Small intestine (tissue), 16 donors: ENCODE measurements at places on chromosomes 1 and 21.

DNA sequence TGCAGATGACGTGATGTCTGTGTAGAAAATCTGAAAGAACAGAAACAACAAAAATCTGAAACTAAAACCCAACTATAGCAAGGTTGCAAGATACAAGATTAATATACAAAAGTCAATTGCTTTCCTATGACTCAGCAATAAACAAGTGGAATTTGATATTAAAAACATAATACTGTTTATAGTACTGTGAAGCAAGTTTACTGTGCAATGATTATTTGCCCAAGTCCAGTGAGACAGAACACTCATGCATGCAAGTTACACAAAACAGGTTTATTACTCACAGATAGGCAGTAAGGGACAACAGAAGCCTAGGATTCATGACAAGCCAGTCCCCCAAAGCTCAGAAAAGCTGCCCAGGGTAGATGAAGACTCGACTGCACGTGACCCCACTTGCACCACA, 62.4 kb upstream of the RAB4A start:
- H3K36me3 ChIP-seq, result no peaks in the 10 kb centered on the region
- H3K27me3 ChIP-seq, result no peaks in the 10 kb centered on the region
- H3K4me1 ChIP-seq, result no peaks in the 10 kb centered on the region
- no peak overlapping the region for H3K27ac ChIP-seq

GRCh38 chr1:54396261-54396933, 9.8 kb downstream of the SSBP3 start:
- no peaks in the 10 kb centered on the region for H3K27me3 ChIP-seq
- no peak overlapping the region for H3K4me3 ChIP-seq
- peaks cover 18% of the 10 kb centered on the region for H3K36me3 ChIP-seq
- H3K27ac ChIP-seq, result no peak overlapping the region
- no peak for DNase-seq

GRCh38 chr1:54398963-54399528, 7.1 kb downstream of the SSBP3 start:
- H3K27me3 ChIP-seq, result no peaks in the 10 kb centered on the region
- no peak overlapping the region for H3K27ac ChIP-seq
- DNase-seq, result no peak
- H3K4me3 ChIP-seq, result no peak overlapping the region
- peaks cover 27% of the 10 kb centered on the region for H3K4me1 ChIP-seq

DNA sequence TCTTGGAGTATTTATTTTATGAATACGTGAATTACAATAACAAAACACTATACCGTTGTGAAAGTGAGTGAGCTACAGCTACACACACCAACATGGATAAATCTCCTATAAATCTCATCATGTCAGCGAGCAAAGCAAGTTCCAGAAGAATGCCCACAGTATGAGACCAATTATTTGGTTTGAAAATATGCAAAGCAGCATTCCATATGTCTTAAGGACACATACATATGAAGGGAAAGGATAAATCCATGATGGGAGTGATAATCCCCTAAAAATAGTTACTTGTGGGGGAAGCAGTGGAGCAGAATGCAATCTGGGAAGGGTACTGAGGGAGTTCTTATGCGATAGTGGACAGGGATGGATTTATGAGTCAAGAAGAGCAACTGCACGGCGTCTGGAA, 261.3 kb downstream of the DISC1 start:
- DNase-seq, result no peak
- no peak overlapping the region for H3K4me3 ChIP-seq
- no peaks in the 10 kb centered on the region for H3K36me3 ChIP-seq
- no peak overlapping the region for H3K27ac ChIP-seq
- no peaks in the 10 kb centered on the region for H3K27me3 ChIP-seq
- no peaks in the 10 kb centered on the region for H3K4me1 ChIP-seq

GRCh38 chr1:166383635-166384346, 217.0 kb upstream of the FAM78B start:
- no peak overlapping the region for H3K27ac ChIP-seq
- no peak overlapping the region for H3K4me3 ChIP-seq
- H3K36me3 ChIP-seq, result no peaks in the 10 kb centered on the region
- DNase-seq, result no peak
- H3K27me3 ChIP-seq, result no peaks in the 10 kb centered on the region
- no peaks in the 10 kb centered on the region for H3K4me1 ChIP-seq

DNA sequence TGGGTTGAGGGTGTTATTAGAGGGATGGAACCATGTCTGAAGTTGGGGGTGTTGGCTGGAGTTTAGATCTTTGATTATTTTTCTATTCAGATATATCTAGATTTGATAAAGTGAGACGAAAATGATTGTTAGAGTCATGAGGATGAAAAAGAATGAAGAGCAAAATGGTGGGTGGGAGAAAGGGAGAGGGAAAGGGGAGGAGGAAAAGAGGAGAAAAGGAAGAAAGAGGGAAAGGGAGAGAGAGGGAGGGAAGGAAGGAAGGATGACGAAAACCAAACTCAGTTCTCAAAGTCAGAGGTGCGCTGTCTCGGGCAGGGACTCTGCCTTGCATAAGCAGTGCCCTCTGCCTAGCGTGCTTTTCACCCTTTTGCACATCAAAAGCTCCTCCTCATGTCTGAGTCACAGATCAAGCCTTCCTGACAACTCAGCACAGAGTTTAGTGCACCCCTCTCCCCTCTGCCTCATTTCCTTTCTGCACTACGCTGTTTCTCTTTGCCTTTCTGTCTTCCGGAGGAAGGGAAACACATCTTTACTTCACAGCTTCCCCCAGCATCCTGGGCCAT, 225.8 kb upstream of the PROX1 start:
- H3K36me3 ChIP-seq, result no peaks in the 10 kb centered on the region
- no peaks in the 10 kb centered on the region for H3K27me3 ChIP-seq
- H3K4me3 ChIP-seq, result no peak overlapping the region
- no peak for DNase-seq
- peaks cover 5% of the 10 kb centered on the region for H3K4me1 ChIP-seq

DNA sequence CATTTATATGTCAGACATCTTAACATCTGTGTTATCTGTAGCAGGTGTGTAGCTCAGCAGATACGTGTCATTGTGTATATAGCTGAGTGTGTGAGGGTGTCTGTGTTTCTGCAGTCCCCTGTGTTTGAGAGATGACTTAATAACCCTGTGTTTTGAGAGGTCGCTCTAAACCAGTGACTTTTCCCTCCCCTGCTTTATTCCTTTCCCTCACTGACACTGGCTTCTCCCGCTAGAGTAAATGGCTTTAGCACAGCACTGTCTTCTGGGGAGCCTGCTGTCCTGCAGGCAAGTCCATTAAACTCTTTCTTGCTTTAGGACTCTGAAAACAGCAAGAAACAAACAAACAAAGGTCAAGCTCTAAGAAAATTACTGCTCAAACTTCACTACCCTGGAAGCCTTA, 53.0 kb downstream of the VANGL1 start:
- H3K27me3 ChIP-seq, result no peaks in the 10 kb centered on the region
- no peak overlapping the region for H3K27ac ChIP-seq
- H3K4me3 ChIP-seq, result no peak overlapping the region
- no peak for DNase-seq

- H3K27me3 ChIP-seq, result no peaks in the 10 kb centered on the region
- no peak overlapping the region for H3K27ac ChIP-seq
- no peak for DNase-seq
- no peaks in the 10 kb centered on the region for H3K36me3 ChIP-seq
- no peak overlapping the region for H3K4me3 ChIP-seq
- no peaks in the 10 kb centered on the region for H3K4me1 ChIP-seq
These were observed 83.0 kb downstream of the NTPCR start for GRCh38 chr1:233033361-233033760.

- H3K36me3 ChIP-seq, result no peaks in the 10 kb centered on the region
- H3K4me1 ChIP-seq, result no peaks in the 10 kb centered on the region
- H3K4me3 ChIP-seq, result no peak overlapping the region
- no peak overlapping the region for H3K27ac ChIP-seq
- no peak for DNase-seq
These were observed 141.0 kb upstream of the HP1BP3 start for GRCh38 chr1:20928146-20928545.

- H3K4me1 ChIP-seq, result peaks cover 10% of the 10 kb centered on the region
- peaks cover 3% of the 10 kb centered on the region for H3K36me3 ChIP-seq
- peak; percentile 84 for DNase-seq
These were observed 529 bp upstream of the PRMT2 start for GRCh38 chr21:46634966-46635323.

DNA sequence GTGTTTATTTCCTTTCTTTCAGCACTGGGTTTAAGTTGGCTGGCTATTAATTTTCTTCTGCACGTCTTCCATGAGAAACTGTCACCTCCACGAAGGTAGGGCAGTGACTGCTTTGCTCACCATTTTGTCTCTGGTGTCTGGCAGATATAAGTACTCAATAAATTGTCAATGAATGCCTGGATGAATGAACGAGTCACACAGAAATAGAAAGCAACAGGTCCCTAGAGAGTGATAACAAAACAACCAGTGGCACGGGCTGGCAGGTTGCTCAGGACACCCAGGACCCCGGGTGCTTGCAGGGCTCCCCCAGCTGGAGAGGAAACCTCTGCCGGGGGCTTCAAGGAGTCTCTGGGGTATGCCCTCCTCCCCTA, 3.2 kb upstream of the MYOC start:
- no peaks in the 10 kb centered on the region for H3K36me3 ChIP-seq
- H3K4me3 ChIP-seq, result no peak overlapping the region
- H3K27me3 ChIP-seq, result no peaks in the 10 kb centered on the region
- no peak for DNase-seq
- no peaks in the 10 kb centered on the region for H3K4me1 ChIP-seq
- H3K27ac ChIP-seq, result peak overlapping the region; percentile 57

DNA sequence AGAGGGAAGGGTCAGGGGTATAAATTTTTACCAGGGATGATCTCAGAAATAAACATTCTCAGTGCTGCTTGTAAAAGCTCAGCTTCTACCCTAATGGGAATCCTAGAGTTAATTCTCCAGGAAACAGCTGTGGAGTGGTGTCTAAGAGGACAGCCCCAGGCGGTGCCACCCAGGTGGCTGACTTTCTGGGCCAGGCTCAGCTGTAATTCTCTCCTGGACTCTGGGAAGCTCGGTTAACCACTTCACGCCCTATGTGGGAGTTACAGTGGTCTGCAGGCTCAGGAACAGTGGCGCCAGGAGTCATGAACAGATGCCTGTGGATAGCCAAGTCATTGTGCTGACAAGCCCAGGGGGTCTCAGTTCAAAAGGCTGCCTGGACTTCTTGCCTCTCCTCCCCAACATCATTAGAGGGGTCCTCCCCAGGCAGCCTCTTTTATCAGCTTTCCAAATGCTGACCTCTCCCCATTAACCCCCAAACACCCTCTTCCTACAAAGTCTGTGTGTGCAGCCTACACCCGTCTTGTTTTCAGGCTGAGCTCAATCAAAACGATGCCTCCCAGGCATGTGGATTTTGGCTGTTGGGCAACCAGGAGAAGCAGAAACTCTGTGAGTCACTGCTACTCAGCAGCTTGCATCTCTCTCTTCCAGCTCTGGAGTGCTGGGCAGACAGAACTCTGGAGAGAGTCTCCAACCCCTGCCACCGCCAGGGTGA, 1.2 kb downstream of the HHIPL2 start:
- H3K27me3 ChIP-seq, result peaks cover 6% of the 10 kb centered on the region
- DNase-seq, result no peak
- H3K4me3 ChIP-seq, result no peak overlapping the region
- no peak overlapping the region for H3K27ac ChIP-seq
- H3K36me3 ChIP-seq, result no peaks in the 10 kb centered on the region

DNA sequence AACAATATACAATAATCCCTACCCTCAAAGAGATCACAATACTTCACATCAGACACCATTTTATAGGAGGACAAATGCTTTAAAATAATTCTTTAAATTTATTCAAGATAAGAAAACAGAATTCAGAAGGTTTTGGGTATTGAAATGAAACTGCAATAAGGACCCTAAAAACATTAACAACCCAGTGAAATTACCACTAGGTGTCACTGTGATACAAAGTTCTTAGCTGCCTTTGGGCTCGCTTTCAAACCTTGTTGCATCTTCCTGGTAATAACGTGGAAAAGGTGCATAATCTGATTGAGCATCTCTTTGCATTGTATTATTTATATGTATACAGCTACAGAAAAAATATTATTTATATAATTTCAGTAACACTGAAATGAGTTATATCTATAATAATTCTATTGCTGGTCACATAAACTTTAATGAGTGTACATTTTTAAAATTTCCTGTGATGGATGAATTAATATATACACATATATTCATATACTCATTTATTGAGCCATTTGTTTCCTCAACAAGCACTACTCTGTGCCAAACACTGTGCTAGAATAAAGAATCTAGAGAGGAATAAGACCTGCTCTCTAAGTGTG, 185.2 kb downstream of the FAF1 start:
- no peak overlapping the region for H3K4me3 ChIP-seq
- peak; percentile 75 for DNase-seq
- H3K27ac ChIP-seq, result no peak overlapping the region

DNA sequence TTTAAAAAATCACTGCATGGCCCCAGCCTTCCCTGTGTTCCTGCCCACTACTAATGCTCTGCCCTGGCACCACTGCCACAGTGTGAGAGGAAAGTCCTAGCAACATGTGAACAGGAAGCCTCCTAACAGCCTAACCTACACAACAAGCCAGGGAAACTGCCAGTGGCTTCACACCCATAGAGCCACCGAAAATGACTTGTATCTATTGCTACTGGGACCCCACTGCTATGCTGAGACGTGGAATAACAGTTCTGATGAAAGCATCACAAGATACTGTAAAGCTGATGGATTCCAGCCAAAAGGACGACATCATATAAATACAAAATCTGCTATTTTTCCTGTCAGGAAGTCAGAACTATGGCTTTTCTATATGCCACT, 74.9 kb downstream of the JAK1 start:
- no peak for DNase-seq
- H3K27me3 ChIP-seq, result no peaks in the 10 kb centered on the region
- H3K27ac ChIP-seq, result no peak overlapping the region
- no peak overlapping the region for H3K4me3 ChIP-seq
- H3K4me1 ChIP-seq, result peaks cover 2% of the 10 kb centered on the region
- no peaks in the 10 kb centered on the region for H3K36me3 ChIP-seq

DNA sequence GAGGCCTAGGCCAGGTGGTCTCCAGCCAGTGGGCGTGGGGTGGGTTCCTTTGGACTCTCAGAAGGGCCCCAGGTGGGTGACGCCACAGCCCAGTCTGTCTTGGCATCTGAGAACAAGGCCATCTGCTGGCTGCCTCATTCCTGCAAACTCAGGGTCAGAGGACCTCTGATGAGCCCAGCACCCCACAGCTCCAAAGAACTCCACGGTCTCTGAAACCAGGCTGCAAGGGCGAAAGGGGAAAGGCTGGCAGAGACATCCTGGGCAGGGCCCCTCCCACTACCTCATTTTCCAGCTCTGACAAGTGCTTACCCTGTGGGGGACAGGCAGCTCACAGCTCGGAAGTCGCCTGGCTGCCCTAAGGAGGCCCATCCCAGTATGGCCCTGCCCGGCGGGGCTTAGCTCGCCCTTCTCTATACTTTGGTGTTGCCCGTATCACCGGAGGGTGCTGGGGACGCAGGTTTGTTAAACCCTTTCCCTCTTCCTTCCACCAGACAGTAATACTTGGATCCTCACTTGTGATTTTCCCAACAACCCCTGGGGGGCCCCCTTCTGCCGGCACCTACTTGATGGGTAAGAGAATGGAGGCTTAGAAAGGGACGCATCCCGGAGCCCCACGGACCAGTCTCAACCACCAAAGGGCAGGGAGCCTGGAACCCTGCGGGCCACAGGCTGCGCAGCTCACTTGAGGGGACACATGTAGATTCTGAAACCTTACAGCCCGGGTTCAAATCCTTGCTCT, 10.9 kb upstream of the EDN2 start:
- no peaks in the 10 kb centered on the region for H3K27me3 ChIP-seq
- DNase-seq, result no peak

GRCh38 chr1:117930173-117930447, 571 bp downstream of the WDR3 start:
- H3K4me3 ChIP-seq, result peak overlapping the region; percentile 72
- peaks cover 2% of the 10 kb centered on the region for H3K4me1 ChIP-seq
- DNase-seq, result no peak
